ENCODE measurements at places on chromosomes 12 and 14. TPM values are rescaled to one million over a fixed set of nuclear protein-coding genes. Genes with fewer than 3 reads are reported as not detected.
A peak's percentile ranks its signal among the peaks of the same experiment; 100 is the strongest.

- H3K27ac ChIP-seq = no peak overlapping the region
- H3K36me3 ChIP-seq = no peaks in the 10 kb centered on the region
- H3K27me3 ChIP-seq = no peaks in the 10 kb centered on the region
- no peak overlapping the region for H3K4me3 ChIP-seq
These were observed 109.4 kb downstream of the SLC15A5 start for GRCh38 chr12:16168078-16168477.

DNA sequence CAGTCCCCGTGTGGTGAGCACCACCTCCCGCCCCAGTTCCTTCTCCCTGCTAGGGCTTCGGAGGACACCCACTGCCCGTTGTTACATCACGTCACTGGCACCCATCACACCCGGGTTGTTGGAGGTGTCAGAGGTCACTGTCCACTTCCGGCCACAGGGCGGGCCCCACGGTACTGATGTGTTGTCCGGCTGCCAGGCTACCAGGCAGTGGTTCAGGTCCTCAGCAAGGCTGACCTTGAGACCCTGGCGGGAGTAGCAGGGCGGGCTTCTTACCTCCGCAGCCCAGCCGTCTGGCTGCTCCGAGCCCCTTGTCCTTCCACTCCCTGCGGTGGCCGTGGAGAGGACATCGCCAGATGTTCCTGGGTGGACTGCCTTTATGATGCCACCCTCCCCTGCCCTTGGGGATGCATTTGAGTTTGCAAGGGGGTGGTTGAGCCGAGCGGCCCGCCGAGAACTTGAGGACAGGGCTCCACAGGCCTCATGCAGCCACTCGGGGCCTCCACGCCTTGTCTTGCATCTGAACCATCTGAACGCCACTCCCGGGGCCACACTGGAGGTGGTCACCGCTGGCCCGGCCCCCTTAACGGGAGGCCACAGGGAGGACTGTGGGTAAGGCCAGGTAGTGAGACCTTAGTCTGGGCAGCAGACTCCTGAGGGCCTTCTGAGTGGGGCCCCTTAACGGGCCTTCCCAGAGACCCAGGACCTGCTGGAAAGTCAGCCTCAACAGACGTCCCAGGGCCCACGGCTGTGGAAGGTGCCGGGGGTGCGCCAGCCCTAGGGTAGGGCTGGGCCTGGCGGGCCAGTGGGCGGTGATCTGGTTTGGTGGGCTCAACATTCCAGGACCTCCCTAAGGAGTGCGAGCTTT is 27.1 kb upstream of the PLD4 start:
- H3K27me3 ChIP-seq = no peaks in the 10 kb centered on the region
- DNase-seq = peak; percentile 54
- no peaks in the 10 kb centered on the region for H3K36me3 ChIP-seq
- no peak overlapping the region for H3K4me3 ChIP-seq
- H3K4me1 ChIP-seq = peaks cover 18% of the 10 kb centered on the region

- H3K27ac ChIP-seq = peak overlapping the region; percentile 33
- peaks cover 3% of the 10 kb centered on the region for H3K4me1 ChIP-seq
- DNase-seq = peak; percentile 40
- H3K27me3 ChIP-seq = no peaks in the 10 kb centered on the region
- H3K4me3 ChIP-seq = no peak overlapping the region
These were observed 12.4 kb downstream of the COPZ1 start for GRCh38 chr12:54337280-54337842.

The VASH1 gene
- polyA plus RNA-seq = 4.1 TPM

The GPD1 gene
- 139 TPM for polyA plus RNA-seq
